NCI-H2081 treated with DMSO at 0.1 percent for 48 hours (cell line): ENCODE measurements at places on chromosomes 6 and 20.

- no peak for DNase-seq
Observed at GRCh38 chr20:57374343-57374930, 16.8 kb upstream of the RBM38 start.

DNA sequence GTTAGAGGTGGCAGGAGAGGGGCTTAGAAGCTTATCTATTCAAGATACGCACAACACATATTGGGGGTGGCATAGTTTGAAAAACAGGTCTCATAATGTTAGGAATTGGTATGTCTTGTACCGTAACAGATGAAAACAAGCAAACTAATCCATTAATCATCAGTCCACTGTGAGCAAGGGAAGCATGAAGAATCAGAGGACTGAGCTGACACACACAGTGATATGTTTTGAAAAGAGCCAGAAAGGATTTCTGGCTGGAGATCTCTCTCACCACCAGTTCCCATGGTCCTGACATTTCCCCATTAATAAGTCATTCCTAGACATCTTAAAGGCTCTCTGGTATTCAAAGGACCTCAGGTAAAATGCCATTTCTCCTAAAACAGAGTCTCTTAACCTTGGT lies 158.8 kb upstream of the PHACTR1 start:
- DNase-seq: no peak

DNA sequence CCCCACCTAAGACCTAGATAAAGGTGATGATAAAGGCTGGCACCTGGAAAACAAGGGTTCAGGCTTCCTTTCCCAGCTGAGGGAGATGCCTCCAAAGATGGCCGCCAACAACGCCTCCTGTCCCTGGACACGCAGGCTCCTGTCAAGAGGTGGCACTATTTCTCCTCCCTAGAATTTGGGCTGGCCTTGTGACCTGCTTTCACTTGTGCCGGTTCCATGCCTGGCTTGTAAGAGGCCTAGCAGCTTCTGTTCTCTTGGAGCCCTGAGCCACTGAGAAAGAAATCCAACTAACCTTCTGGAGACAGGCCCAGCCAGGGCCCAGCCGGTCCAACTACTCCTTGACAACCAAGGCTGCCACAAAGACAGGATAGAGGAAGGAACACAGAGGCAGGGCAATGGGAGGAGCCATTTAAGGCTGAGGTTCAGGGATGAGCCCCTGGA lies 60.2 kb upstream of the RALY start:
- no peak for DNase-seq

GRCh38 chr20:35904982-35905663 lies 49.2 kb downstream of the SCAND1 start:
- DNase-seq: no peak

DNA sequence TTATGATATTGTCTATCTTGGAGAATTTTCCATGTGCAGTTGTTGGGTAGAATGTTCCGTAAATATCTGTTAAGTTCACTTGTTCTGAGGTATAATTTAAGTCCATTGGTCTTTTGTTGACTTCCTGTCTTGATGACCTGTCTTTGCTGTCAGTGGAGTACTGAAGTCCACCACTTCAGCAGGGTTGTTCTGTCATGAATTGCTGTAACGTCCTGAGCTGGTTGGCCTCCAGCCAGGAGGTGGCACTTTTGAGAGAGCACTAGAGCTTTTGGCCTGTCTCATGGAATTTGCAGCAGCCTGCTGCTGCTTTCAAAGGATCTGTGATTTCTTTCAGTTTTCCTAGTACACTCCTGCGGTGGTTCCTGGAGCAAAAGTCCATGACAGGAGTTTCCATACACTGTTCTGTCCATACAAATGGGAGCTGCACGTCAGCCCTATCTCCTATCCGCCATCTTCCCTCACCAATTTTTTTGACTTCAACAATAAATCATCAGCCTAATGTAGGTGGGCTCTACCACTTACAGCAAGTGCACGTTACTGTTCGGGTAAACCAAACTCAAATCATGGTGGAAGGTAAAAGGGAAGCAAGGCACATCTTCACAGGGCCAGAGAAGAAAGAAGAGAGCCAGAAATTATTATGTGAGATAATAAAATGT lies 46.9 kb upstream of the TRERF1 start:
- DNase-seq: no peak

DNA sequence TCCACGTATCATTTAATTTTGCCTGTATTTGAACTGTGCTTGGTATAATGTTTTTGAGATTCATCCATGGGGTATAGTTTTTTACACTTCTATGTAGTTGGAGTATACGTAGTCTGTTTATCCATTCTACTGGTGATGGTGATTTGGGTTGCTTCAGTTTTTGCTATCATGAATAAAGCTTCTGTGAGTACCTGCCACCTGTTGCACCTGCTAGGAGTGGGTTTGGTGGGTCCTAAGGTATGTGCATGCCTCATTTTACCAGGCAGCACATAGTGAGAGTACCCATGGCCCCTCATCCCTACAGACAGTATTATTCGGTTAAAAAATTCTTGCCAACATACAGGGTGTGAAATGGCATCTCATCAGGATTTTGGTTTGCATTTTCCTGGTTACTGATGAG lies 92.9 kb downstream of the DNAH8 start:
- no peak for DNase-seq

GRCh38 chr6:104525677-104526322 lies 333.9 kb downstream of the HACE1 start:
- no peak for DNase-seq

DNA sequence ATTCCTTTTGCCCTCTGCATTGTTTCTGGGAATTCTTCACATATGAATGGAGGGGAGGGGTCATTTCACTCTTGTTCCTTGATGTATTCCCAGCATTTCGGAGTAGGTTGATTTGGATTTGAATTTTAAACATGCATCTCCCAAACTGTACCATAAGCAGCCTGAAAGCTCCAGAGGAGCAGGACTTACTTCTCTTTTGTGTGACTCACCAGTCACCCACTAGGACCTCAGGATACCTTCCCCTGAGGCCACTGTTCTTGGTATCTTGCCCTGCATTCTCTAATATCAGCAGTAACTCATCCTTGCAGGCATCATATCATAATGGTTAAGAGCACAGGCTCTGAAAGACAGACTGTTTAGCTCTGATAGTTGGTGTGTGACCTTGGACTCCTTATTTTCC lies 703 bp downstream of the MRPL2 start:
- no peak for DNase-seq

DNA sequence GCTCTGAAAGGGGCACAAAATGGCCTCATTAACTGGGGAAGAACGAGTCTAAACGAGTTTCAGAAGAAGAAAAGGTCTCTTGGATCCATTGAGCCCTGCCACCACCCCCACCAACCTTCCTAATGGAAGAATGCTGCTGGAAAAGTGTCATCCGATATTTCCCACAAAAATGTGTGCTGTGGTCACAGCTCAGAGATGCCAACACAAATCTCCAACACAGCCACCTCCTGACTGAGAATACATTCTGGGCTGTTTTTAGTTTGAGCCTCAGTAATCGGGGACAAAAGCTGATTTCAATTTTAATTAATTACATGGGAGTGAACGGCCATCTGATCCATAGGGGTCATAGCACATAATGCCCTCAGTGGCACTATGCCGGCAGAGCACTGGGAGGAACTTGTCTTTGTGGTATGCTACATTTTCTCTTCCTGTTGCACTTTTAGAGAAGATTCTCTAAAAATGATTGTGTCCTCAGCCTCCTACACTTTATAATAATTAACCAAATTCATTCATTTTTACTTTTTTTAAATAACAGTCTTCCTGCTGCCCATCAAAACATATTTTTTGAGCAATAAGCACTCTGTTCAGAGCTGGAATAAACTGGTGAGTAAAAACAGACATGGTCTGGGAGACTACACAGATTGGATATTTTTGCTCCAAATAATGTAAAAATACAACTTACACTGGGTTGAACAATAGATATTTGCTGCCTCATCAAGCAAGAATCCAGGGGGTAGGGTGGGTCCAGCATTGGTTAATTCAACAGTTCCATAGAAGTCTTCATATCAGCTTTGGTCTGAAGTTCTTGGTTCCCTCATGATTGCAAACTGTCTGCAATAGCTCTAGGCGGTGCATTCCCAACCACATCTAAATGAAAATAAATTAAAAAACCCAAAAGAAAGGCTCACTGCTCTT lies 143.6 kb upstream of the TMEM170B start:
- no peak for DNase-seq

DNA sequence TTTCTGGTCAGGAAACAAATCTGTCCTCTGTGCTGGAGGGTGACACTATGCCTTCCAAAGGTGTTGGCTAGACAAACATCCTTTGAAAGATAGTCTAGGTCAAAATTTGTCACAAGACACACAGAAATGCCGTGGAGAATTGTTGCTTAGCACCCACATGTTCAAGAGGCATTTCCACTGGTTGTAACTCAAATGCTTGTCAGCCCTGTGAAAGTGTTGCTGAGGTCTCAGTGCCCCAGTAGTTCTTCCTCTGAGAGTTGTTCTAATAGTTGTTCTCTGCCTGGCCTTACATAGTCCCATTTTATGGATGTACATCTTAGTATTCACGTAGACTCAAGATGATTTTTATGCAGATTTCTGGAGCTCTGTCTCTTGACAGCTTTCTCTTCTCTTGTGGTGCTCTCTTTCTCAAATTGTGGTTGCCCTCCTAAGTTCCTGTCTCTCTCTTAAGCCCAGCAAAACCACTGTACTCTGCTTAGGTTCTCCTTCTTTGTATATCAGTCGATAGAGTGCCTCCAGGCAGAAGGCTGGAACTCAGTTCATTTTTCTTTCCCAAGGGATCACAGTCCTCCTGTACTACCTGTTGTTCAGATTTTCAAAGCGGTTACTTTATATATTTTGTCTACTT lies 39.5 kb upstream of the REV3L start:
- DNase-seq: no peak

DNA sequence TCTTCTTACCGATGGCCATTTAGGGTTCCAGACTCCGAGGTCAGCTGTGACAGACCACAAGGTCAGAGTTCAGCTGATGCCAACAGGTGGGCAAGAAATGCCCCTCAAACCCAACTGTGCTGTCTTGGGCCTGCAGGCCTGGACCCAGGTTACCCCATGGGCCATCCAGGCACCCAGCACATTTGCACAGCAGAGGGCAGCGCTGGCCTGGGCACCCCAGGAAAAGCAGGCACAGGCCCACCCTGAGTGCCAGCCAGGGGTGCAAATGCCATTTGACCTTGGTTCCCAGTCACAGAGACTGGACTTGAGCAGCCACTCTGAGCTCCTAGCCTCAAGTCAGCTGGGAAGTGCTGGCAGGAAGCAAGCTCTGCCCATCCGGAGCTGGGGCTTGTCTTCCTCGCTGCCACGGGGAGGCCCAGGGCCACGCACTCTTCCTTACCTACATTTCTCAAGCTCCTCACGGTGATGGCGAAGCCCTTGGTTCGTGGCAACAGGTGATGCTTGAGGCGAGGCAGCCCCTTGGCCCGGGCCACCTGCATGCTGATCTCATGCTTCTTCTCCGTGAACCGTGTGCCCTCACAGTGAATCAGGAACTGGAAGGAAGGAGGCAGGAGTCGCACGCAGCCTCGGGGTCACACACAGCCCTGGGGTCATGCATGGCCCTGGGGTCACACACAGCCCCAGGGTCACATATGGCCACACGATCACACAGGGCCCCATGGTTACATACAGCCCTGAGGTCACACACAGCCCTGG lies 120.8 kb downstream of the AGPAT4 start:
- DNase-seq: no peak

DNA sequence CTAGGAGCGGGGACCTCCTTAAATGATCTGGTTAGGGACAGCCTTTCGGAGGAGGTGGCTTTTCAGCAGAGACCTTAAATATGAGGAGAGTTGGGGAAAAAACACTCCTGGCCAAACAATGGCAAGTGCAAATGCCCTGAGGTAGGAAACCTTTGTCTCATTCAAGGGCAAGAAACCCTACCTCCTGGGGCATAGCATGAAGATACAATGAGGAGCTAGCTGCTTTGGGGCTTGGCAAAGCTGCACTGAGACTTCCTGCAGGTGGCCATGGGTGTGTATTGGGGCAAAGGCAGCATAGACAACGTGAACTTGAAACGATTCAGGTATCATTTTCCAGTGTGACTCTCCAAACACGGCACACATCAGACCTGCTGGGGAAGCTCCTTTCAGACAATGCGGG lies 30.7 kb downstream of the PMEPA1 start:
- DNase-seq: no peak

DNA sequence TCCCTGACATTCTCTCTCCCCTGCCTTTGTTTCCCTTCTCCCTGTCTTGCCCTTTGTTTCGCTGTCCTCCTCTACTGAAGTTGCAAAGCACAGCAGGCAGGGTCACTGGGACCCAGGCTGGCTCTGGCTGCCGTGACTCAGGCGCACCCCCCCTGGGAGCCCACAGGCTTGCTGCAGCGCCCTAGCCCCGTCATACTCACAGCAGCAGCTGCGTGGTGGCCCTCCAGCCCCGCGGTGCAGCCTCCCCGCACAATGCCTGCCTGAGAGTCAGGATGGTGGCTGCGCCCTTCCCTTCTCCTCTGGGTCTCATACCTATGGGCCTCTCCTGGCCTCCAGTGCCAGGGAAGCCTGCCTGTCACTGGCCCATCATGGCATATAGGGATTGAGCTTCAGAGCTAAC lies 41.7 kb downstream of the TXNDC5 start:
- DNase-seq: no peak

GRCh38 chr20:3798908-3799248 lies 2.8 kb downstream of the CDC25B start:
- DNase-seq: no peak

DNA sequence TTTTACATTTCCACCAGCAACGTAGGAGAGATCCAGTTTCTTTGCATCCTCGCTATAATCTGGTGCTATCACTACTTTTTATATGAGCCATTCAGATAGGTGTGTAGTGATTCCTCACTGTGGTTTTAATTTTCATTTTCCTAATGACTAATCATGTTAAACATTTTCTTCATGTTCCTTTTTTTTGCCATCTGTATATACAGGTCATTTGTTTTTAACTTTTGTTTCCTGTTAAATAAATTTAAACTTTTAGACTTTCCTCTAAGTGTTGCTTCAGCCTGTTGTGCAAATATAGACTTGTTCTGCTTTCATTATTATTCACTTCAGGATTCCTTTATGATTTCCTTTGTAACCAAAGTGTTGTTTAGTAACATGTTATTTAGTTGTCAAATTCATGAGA lies 697.4 kb downstream of the PTPRT start:
- DNase-seq: no peak

DNA sequence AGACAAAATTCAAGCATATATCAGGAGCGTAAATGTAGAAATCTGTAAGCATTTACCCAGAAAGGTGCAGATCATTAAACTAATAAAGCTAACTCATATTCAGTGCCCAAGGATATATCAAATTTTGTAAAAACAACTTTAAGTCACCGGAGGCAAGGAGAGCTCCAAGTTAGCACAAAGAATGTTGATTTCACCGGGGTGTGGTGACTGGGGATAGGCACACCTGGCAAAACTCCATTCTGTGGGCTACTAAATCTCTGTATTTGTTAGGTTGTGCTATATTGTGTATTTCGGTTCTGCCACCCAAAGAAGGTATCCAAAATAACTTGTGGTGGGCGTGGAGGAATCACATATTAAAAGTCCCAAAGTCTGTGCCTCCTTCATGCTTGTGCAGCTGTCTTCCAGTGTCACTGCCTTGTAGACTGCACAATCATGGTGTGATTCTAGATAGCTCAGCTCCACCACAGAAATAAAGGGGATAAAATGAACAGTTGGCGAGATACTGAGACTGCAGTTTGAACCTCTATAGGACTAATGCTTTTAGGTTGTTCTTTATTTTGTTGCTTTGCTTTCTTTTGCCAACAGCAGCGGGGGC lies 111.6 kb downstream of the GMDS start:
- DNase-seq: no peak
